ENCODE measurements at places on chromosomes 1 and 21.

DNA sequence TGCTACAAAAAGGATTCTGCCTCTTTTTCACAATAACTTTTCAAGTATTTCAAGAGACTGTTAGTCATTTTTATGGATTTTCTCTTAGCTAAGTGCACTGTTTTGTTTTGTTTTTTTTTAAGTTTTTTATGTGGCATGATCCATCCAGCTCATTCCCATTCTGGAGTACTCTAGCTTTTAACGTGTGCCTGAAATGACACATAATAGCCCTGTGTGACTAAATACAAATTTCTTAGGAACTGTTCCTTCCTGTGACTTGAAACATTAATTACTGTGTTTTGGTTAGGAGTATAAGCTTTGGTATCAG, 143.9 kb downstream of the HS2ST1 start:
- no peak for DNase-seq

DNA sequence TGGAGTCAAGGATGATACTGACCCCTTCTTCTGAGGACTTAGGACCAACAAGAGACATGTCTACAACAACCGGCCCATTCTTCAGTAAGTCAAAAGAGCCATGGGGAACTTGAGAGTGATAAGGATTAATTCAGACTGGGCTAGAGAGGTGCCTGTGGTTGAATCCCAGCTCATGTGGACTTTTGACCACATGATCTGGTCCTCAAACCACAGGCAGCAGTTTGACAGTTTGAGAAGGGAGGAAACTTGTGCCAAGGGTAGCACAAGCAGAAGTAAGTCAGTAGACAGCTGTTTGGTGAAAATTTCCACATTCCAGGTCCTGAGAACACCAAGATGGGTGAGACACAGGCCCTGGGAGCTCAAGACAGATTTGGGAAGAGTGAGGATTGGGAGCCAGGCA, 19.8 kb downstream of the SH3BP5L start:
- no peak for DNase-seq

DNA sequence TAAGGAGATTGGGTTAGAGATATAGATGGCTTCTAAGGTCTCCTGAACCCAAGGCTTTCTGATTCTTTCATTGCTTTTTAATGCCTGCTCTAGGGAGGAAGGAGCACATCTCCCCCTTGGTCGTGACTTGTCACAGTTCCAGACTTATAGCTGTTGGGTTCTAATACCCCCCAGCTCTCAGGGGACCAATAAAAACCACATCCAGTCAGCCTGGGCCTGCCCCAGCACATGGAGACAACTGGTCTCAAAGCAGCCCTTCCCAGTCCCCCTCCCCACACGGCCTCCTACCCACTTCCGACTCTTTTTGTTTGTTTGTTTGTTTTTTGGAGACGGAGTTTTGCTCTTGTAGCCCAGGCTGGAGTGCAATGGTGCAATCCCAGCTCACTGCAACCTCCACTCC, 23.3 kb downstream of the QSOX1 start:
- no peak for DNase-seq

DNA sequence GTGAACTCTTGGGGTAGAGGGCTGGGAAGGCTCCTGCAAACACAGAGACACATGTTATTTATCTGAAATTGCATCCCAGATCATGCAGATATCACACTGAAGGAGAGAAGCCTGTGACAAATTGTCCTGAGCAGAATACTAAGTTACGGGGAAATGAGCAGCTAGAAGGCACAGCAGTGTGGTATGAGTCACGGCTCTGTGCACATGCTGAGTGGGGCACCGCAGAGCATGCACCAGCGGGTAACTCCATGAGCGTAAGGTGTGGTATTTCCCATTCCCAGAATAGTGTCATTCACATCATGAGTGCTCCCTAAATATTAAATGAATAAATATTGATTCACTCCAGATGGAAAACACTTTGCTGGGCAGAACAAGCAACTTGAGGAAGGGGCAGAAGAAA, 21.3 kb upstream of the FCRL2 start:
- peak; percentile 56 for DNase-seq

DNA sequence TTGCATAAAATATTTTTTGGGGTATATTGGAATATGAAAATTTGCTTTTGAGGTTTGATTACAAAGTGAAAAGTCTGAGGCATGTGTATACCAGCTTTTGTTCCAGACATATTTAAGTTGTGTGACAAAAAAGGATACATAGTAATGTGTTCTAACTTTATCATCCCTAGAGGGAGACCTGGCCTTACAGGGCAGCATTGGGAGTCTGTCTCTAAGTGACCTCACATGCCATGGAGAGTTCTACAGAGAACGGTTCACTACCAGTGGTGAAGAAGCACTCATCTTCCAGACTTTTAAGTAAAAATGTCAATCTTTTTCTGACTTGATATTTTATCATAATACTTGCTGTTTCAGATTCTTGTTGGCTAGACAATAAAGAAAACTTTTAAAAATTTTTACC, 61.0 kb downstream of the VPS13D start:
- DNase-seq = no peak

DNA sequence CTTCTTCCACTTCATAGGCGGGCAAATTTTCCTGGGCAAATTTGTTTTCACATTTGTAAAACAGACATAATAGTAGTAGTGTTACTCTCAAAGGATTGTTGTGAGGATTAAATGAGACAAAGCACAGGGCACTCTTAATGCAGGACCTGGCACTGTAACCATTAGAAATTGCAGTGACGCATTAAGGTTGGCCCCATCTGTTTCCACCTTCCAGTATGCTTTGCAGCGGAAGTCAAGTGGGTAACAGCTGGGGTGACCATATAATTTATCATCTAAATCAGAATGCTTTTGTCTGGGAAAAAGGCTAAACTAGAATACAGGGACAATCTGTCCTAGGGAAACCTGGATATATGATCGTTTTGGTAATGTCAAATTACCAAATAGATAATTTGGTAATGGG, 132.5 kb upstream of the CACHD1 start:
- DNase-seq = no peak

DNA sequence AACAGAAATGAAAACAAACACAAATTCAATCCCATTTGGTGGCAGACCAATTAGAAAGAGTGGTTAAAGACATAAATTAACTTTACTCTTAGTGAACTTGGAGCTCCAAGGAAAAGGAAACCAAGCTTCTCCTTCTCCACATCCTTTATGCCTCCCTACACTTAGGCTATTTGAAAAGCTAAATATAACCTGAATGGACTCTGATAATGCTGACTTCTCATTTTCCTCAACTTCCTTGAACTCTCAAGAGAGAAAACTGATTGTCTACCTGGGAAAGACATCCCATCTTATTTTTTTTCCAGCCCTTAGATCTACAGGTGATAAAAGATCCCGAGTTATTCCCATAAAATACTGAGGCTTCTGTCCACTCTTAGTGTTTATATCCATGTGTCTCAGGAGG, 178.4 kb upstream of the SPAG17 start:
- DNase-seq = no peak

DNA sequence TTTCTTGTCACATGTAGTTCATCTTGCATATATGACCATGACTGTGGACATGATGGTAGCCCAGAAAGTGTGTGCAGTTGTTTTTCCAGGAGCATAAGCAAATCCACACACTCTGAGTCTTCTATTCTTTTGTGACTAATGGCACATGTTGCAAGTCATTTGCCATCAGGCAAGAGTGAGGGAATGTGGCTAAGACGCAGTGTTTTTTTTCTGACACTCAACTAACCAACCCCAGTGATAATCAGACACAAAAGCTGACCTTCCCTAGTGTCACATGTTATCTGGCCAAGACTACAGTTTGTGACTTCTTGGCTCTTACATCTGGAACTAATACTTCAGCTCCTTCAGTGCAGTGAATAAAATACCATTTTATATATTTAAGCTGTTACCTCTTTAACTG, 108.8 kb downstream of the ITSN1 start:
- no peak for DNase-seq

DNA sequence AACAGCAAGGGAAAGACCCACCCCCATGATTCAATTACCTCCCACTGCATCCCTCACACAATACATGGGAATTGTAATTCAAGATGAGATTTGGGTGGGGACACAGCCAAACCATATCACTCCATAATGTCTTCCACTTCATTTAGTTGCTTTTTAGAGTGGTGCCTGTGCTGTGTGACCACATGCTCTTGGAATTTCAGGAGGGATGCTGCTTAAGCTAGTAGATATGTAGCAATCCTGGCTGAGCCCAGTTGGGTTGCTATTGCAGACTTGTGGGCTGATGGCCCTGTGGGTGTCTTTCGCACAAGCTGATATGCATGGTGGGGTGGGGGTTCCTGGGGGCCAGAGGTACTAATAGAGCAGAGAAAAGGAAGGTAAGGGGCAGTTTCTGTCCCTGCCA, 160.4 kb upstream of the SYT6 start:
- no peak for DNase-seq

DNA sequence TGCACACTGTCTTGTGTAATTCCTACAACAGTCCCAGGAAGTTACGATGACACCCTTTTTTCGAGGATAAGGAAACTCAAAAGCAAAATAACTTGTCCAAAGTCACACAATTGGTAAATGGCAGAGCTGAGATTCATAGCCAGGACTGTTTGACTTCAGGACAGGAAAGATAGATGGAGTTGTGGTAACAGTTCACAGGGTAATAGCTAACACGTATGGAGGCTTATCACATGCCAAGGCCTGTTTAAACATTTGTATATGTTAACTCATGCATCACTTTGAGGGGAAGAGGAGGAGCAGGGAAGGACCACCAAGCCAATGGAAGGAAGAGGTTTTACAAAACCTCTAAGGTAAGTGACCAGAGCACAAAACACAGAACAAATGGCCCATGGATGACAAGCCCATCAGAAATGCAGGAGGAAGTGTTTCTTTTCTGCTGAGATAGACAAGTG, 2.8 kb downstream of the DHCR24 start:
- no peak for DNase-seq

DNA sequence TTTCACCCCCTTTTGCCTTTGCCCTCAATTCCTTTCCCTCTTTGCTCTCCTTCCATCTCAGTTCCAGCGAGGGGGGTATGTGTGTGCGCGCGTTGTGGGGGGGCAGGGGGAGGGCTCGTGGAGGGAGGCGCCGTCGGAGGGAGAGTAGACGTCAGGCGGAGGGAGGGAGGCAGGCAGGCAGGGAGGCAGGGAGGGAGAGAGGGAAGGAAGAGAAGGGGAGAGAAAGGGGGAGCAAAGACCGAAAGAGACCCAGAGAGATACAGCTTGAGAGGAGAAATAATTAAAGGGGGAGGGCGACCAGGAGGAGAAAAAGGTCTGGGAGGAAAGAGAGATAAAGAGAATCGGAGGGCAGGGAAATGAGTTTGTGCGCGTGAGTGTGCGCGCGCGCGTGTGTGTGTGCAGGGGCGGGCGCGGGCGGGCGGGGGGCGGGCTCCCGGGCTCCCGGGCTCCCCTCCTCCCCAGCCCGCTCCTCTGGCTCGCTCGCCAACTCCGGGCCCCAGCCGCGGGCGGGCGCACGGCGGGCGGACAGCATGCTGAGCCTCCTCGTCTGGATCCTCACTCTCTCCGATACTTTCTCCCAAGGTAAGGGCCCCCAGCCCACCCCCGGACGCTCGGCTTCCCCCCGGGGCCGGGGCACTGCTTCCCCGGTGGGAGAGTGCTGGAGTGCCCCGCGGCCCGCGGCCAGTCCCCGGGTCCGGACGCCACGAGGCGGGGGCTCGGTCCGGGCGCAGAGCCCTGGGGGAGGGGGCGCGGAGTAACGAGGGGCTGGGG, at the start of gene KIRREL1:
TSS of gene KIRREL1 (plus strand) at position 499 of the 771 bp plus-strand sequence. CDS start at position 531, 32 bp downstream.
- peak; percentile 66 for DNase-seq

GRCh38 chr1:231049121-231049979, 9.3 kb upstream of the FAM89A start:
- peak; percentile 70 for DNase-seq

GRCh38 chr1:86317926-86318325, 78.2 kb downstream of the ODF2L start:
- DNase-seq = no peak

DNA sequence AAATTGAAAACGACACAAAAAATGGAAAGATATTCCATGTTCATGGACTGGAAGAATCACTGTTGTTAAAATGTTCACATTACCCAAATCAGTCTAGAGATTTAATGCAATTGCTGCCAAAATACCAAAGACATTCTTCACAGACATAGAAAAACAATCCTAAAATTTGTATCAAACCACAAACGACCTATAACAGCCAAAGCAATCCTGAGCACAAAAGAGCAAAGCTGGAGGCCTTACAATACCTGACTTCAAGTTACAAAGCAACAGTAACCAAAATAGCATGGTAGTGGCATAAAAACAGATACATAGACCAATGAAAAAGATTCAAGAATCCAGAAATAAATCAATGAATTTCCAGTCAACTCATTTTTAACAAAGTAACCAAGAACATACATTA, 1077.3 kb downstream of the KCNT2 start:
- DNase-seq = no peak

GRCh38 chr21:45468051-45468970, 63.3 kb downstream of the COL18A1 start:
- no peak for DNase-seq

GRCh38 chr1:9687874-9688582, 36.5 kb downstream of the PIK3CD start:
- DNase-seq = no peak

GRCh38 chr1:9869831-9870251, 40.2 kb downstream of the CTNNBIP1 start:
- no peak for DNase-seq

GRCh38 chr1:59071876-59072582, 224.9 kb upstream of the FGGY start:
- peak; percentile 44 for DNase-seq
